Nucleus accumbens (tissue), 56 donors: ENCODE measurements at places on chromosomes 3 and 15.

DNA sequence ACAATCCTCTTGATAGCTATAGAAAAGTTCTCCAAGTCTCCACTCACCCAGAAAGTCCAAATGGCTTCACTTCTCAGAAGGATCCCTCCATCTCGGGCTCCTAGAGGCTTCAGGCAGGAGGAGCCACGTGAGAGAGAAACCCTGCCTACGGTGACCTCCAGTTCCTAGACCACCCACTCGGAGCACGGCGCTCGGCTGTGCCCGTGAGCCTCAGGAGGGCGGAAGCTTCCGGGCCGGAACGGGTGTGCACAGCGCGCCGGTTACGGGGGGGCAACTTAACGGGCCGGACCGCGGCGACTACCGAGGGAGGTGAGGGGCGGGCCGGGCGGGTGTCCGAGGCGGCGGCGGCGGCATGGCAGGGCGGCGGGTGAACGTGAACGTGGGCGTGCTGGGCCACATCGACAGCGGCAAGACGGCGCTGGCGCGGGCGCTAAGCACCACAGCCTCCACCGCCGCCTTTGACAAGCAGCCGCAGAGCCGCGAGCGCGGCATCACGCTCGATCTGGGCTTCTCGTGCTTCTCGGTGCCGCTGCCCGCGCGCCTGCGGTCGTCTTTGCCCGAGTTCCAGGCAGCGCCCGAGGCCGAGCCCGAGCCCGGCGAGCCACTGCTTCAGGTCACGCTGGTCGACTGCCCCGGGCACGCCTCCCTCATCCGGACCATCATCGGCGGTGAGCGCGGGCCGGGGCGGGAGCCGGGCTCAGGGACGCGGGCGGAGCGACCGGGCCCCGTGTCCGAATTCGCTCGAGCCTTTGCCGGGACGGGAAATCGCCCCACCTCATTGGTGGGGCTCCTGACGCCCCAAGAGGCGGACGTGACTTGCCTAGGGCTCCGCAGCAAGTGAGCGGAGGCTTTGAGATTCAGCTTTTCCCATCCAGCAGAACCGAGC, at the start of gene EEFSEC:
EEFSEC (plus strand) TSS at position 326 of the 886 bp plus-strand sequence; CDS start at position 353, 27 bp downstream.
- DNase-seq, result peak; percentile 59

DNA sequence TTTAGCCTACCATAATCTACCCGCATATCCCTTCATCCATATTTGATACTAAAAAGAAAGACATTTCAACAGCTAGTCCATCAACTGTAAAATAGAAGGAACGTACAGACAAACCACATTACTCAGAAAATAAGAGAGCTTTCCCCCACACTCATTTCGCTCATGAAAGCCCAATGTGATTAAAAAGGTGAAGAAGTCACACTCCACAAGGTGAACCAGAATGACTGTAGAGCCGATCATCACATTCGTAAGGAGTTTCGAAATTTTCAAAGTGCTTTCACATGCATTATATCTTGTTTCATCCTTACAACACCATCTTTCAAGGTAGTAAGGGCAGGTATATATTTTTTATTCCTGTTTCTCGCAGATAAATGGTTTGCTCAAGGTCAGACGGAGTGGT, 225.3 kb downstream of the FOXP1 start:
- DNase-seq, result no peak

DNA sequence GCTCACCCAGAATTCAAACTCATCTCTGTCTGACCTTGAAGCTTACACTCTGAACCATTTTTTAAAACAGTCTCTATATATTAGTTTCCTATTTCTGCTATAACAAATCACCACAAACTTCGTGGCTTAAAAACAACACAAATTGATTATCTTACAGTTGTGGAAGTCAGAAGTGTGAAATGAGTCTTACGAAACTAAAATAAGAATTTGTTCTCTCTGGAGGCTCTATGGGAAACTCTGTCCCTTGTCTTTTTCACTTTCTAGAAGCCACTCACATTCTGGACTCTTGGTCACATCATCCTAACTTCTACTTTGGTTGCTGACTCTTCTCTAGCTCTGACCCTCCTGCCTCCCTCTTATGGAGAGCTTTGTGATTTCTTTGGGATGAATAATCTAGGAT, 429.3 kb upstream of the THBS1 start:
- no peak for DNase-seq

DNA sequence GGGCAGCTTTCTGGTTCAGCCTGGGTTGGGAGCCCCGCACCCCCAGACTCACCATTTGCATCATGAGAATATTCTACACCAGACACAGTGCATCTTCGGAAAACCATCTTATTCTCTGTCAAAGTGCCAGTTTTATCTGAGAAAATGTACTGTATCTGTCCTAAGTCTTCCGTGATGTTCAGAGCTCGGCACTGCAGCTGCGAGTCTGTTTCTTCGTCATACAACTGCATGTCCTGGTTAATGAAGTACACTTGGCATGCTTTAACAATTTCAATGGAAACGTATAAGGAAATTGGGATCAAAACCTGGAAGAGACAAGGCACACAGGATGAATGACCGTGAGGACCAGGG, 141.5 kb downstream of the ATP10A start:
- DNase-seq, result no peak

GRCh38 chr3:60609446-60609845, 641.8 kb downstream of the FHIT start:
- no peak for DNase-seq

DNA sequence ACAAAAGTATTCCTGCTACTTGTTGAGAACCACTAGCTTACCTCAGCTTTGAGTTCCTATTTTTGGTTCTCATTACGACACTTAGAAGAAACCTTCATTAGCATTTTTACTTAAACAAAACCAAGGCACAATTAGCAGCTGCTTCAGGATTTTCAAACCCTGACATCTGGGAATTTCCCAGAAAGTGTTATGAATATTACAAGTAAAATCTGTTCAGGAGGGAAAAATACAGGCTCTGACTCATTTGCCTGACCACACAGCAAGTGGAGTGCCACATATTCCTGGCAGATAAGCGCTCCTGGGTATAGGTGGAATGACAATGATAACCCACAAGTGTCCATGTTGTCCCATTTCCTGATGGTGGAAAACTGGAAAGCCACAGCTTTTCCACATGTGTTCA, 10.3 kb upstream of the RFTN1 start:
- DNase-seq, result no peak

GRCh38 chr3:110887176-110887575, 184.4 kb upstream of the NECTIN3 start:
- DNase-seq, result no peak

- DNase-seq, result no peak
These were observed 2.6 kb upstream of the CDV3 start for GRCh38 chr3:133570937-133571320.

DNA sequence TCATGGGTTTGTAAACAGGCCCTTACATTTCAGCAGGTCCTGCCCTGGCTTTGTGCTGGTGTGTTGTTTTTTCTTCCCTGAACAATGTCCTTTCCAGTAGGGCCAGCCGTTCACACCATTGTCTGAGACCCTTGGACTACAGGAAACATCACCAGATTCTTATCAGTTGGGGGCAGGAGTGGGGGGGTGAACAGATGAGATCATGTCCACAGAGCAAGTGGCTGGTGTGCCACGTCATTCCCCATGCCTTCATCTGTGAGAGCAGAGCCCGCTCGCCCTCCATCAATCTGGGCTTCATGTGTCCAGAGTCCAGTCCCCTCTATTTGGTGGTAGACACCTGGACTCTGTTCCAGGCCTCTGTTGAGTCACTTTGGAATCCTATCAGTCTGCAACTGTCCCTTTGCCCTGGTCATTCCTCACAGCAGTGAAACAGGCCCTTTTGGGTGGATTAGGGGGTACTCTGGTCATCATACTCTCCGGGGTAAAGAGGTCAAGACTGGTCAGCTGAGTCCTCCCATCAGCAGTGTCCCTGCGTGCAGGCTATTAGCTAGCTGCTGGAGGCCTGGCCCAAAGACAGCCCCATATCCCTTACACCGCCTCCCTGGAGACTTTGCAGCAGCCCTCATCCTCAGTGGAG, 15.0 kb downstream of the SEMA3G start:
- no peak for DNase-seq

- no peak for DNase-seq
These were observed 55.7 kb downstream of the OXNAD1 start for GRCh38 chr3:16320711-16321110.
